NCI-H1436 (cell line): ENCODE measurements at places on chromosomes 7 and 10.

- DNase-seq = no peak
Measured at GRCh38 chr7:26854876-26855855, 9.2 kb downstream of the SKAP2 start.

DNA sequence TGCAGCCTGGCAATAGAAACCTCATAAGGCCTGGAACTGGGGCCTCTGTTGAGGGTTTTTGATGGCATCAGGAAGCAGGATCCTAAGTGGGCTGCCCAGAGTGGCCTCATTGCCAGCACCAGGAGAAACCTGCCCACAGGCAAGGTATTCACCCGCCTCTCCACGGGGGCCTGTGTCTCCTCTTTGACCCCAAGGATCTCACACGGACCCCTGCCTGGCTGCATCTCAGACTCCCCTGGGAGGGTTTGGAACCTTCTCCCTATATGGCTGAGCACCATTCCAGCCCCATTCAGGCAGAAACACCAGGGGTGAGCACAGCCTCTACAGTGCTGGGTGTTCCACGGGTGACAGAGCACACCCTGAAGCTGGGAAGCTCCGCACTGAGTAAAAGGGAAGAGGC is 14.6 kb upstream of the C10orf71 start:
- DNase-seq = no peak

DNA sequence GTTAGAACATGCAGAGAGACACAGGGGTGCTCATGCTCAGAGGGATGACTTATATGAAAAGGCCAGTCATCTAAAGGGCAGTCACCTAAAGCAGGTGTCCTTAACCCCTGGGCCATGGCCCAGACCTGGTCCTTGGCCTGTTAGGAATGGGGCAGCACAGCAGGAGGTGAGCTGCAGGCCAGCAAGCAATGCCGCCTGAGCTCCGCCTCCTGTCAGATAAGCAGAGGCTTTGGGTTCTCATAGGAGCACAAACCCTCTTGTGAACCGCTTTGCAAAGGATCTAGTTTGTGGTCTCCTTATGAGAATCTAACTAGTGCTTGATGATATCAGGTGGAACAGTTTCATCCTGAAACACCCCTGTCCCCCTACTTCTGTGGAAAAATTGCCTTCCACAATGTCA is 14.5 kb downstream of the ANKRD7 start:
- DNase-seq = no peak

DNA sequence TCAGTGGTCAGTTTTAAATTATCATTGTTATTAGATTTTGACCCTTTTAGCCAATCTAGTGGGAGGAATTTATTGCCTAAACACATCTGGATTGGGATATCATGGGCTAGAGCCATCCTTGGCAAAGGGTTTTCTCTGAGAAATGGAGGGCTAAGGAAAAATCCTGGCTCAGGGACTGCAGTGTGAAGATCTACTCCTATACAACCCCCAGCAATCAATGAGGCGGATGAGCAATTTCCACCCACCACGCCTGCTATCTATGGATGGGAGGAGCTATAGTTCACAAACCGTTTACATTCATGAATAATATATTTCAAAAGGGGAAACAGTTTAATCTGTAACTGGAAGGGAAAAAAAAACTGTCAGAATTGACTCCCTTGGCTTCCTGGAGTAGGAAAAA is 2.7 kb downstream of the CAV1 start:
- DNase-seq = no peak

GRCh38 chr10:71973777-71974488 is 9.7 kb downstream of the CHST3 start:
- no peak for DNase-seq

DNA sequence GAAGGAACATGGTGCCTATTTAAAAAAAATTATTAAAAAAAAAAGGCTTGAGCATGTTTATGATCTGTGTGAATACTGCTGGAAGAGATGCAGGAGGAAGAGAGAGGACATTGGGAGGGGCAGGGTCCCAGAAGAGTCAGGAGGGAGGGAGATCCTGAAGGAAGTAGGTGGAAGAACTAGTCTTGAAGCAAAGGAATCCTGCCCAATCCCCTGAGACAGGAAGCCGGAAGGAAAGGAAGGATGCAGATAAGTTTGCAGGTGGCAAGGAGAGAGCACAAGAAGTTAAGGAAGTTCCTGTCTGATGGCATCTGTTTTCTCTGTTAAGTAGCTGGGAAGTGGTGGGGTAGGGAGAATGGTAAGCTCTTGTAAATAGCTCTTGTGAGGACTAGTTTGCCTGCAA is 318.5 kb downstream of the DOCK4 start:
- DNase-seq = no peak

- no peak for DNase-seq
Measured at GRCh38 chr7:88256906-88257305, 37.1 kb upstream of the SRI start.

GRCh38 chr10:45557275-45557905 is 115.2 kb downstream of the ZFAND4 start:
- DNase-seq = no peak

DNA sequence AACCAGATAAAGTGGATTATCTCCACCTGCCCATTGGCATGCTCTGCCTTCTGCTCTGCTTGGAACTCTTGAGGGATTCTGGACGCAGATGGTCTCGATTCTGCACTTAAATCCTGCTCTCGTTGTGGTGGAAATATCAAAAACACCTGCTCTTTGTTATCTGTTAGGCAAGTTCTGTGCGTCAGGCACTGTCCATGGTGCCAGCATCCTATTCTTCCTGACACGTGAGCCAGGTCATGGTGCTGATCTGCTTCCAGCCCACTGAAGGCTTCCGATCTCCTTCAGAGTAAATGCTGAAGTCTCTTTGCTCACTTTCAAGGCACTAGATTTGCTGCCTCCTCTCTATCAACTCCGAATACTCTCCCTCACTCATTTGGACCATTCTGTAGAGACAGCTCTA is 505.6 kb downstream of the HTR7 start:
- no peak for DNase-seq

DNA sequence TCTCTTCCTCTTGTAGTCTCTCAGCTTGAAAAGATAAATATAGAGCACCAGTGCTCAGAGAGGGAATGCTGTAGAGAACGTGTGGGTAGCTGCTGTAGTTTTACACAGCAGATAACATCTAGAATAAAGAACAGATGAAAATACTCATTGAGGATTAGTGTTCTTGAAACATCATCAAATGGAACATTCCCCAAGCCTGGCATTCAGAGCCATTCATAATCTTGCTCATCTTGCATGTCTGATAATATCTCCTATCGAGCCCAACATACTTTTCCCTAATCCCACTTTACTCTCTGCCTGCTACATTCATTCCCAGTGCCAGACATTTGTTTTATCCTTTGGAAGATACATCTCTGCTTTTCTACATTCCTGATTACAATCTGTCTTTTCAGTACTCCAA is 35.2 kb downstream of the MCU start:
- no peak for DNase-seq
